ENCODE measurements at places on chromosomes 13 and 19.
A peak's percentile ranks its signal among the peaks of the same experiment; 100 is the strongest.

DNA sequence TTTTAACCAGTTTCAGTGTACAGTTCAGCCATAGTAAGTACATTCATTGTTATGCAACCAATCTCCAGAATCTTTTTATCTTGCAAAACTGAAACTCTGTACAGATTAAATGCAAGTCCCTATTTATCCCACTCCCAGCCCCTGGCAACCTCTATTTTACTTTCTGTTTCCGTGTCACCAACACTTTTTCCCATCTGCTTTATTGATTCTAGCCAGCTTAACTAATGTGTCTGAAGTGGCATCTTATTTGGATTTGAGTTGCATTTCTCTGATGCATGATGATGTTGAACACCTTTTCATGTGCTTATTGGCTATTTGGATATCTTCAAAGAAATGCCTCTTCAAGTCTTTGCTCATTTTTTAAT, 18.9 kb downstream of the SPATA13 start:
- peak; percentile 22 for DNase-seq

DNA sequence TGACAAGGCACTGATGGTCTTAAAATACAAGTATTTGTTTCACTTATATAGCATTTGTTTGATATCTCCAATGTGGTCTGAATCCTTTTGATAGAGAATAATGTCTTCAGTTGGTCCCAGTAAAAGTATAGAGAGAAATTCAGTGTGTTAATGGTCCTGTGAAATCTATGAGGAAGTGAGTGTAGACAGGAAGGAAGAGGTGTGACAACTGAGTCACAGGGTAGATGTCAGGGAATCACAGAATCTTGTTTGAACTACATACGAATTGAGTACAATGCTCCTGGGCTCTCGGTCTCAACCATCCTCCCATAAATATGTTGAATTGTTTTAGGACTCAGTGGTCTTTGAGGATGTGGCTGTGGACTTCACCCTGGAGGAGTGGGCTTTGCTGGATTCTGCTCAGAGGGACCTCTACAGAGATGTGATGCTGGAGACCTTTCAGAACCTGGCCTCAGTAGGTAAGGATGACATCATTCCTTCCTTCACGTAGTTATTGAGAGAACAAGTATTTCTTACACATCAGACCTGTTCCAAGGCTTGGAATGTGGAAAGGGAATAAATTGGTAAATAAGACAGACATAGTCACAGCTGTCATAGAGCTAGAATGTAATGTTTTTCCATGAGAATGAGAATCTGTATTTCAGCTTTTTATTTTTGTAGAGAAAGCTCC, 9.1 kb downstream of the ZNF555 start:
- no peak for DNase-seq

GRCh38 chr13:94063096-94063495, 416.4 kb downstream of the DCT start:
- no peak for DNase-seq

- DNase-seq = no peak
These were observed 96.3 kb upstream of the GPR183 start for GRCh38 chr13:99403458-99403971.

DNA sequence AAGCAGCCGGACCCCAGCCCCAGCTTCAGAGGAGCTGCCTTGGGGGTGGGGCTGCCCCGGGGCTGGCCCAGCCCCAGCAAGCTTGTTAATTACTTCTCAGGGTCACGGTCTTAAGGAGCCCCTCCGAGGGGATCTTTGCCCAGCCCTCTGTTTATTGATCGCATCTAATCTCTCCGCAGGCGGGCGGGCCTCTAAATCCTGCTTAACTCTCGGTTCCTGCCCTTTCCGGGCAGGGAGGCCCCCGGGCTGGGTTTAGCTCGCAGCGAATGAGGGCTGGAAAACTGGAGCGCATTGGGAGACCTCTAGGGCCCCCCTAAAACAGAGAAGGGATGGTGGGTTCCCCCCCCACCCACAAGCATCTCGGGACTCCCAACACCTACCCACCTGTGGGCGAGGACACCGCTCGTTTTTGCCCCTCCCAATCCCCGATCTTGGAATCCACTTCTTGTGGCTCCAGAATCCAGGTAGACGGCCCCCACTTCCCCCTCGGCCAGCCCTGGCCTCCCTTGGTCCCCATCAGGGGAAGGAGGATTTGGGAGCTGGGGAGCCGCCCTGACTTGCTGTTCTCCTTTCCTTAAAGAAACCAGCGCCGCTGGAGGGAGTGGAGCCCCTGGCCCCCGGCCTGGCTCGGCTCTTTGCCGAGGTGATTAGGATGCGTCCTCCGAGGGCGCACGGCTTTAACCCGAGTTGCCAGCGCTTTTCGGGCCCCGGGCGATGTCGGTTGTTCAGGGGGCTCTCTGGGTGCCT, 59.5 kb upstream of the ADGRL1 start:
- no peak for DNase-seq

GRCh38 chr13:94896238-94896637, 183.9 kb upstream of the SOX21 start:
- DNase-seq = no peak

DNA sequence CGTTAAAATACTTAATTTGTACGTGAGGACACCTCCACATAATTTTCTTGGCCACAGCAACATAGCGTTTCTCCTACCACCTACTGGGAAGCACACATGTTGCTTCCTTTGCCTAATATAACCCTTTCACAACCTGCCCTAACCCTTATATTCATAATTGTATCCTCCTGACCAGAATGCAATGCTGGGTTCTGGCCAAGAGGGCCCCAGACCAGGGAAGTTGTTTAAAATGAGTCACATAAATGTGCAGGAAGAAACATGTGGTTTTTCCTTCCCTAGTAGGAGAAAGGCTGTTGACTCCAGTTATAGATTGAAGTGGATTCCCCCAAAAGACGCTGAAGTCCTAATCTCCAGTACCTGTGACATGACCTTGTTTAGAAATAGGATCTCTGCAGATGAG, 187.3 kb downstream of the NUFIP1 start:
- no peak for DNase-seq

DNA sequence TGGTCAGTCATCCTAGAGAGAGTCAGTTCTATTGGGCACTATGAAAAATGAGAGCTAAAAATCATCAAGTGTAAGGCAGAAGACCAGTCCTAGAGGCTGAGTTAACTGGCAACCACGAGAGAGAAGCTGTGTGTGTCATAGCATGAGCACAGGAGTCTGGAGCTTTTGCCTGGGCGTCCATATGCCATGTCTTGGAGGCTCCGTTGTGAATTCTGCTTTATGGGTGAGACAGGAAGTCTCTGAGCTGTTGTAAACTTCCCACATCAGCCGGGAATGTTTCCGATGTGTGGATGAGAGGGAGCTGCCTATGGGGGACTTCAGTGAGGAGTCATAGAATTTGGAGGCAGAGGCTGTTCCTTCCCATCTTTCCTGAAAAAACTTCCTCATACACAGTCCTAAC, 120.0 kb downstream of the ITGBL1 start:
- DNase-seq = no peak

GRCh38 chr13:93824286-93824685, 597.7 kb downstream of the GPC6 start:
- DNase-seq = no peak

DNA sequence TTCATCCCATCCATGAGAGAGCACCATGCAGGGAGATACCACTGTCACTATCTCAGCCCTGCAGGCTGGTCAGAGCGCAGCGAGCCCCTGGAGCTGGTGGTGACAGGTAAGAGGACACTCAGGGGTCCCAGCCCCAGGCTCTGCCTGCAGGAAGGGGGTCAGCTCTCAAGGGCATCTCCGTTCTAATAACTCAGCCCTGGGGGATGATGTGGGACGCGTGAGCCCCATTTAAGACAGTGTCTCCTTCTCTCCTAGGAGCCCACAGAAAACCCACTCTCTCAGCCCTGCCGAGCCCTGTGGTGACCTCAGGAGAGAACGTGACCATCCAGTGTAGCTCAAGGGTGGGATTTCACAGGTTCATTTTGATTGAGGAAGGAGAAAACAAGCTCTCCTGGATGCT, 15.5 kb upstream of the KIR3DL3 start:
- DNase-seq = no peak

GRCh38 chr13:53098455-53098854, 69.8 kb downstream of the OLFM4 start:
- no peak for DNase-seq

- DNase-seq = no peak
These were observed 71.3 kb downstream of the KLF12 start for GRCh38 chr13:74062933-74063332.

DNA sequence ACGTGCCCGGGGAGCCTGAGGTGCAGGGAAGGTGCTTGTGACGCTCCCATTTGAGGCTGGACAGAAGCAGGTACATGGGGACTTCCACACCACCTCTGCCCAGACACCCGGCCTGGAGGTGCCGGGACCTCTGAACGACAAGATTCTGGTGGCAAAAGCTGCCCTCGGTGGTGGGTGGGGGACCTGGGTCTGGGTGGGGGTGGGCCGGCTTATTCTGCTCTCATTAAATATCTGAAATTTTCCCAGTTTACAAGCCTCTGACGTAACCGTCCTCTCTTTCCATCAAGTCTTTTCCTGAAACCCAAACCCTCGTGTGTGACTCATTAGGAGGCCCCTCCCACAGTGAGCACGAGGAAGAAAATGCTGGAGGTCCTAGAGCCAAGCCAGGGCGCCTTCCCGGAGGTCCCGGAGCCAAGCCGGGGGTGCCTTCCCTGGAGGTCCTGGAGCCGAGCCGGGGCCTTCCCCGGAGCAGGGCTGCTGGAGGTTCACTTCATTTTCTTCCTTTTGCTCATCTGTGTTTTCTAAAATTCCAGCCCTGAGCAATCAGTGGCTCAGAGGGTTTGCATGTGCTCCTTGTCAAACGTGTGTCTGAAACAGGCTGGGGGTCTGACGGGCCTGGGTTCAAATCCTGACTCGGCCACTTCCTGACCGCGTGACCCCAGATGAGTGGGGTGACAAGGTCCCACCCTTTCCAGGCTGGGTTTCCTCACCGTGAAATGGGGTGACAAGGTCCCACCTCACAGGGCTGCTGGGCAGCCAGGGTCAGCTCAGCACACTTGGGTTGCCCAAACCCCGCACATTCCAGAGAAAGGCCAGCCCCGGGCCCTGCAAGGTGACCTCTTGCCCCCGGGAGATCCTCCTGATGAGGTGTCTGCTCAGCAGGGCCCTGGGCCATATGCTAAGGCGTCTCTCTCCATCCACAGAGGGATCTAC, 10.0 kb downstream of the CFD start:
- no peak for DNase-seq

DNA sequence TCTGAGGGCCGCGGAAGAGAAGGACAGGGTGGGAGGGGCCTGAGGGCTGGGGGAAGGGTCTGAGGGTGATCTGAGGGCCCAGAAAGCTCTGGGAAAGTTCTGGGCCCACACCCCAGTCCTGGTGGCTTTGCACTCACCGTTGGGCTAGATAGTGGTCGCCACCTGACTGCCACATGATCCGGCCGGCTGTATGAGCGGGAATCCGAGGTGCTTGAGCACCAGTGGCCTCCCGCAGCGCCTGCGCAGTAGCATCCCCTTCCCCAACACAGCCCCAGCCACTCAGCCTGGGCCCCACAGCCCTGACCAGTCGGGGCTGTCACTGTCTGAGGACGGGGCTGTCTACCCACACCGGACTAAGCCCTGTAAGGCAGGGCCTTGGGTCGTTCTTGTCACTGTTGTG, 15.0 kb downstream of the PRODH2 start:
- DNase-seq = no peak

GRCh38 chr19:7461841-7462629, 26.8 kb downstream of the PEX11G start:
- no peak for DNase-seq

GRCh38 chr13:97339019-97339987, 94.7 kb upstream of the RAP2A start:
- DNase-seq = no peak

GRCh38 chr13:47463726-47464125, 537.3 kb downstream of the SUCLA2 start:
- no peak for DNase-seq

GRCh38 chr19:12092065-12092867, 27.7 kb downstream of the ZNF844 start:
- no peak for DNase-seq

- no peak for DNase-seq
These were observed 67.9 kb downstream of the PCCA start for GRCh38 chr13:100156788-100157187.

DNA sequence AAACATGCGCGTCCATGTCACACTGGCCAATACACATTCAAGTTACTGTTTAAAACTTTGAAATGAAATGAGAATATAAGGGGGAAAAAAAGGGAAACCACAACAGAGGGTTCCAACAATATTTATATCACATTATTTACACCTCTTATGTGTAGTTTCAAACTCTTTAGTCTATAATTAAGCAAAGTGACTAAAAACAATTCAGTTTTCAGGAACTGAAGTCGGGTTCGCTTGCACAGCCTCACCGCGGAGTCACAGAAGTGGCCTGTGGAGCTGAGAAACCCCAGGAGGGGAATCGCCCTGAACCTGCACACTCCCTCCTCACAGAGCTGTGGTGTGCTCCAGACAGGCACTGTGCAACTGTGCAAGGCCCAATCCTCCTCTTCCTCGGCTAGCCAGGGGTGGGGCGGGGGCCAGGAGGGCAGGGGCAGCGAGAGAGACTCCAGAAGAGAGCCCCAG, 75.9 kb downstream of the STK24 start:
- DNase-seq = no peak

- DNase-seq = no peak
These were observed 324.0 kb upstream of the SPRY2 start for GRCh38 chr13:80664950-80665349.

DNA sequence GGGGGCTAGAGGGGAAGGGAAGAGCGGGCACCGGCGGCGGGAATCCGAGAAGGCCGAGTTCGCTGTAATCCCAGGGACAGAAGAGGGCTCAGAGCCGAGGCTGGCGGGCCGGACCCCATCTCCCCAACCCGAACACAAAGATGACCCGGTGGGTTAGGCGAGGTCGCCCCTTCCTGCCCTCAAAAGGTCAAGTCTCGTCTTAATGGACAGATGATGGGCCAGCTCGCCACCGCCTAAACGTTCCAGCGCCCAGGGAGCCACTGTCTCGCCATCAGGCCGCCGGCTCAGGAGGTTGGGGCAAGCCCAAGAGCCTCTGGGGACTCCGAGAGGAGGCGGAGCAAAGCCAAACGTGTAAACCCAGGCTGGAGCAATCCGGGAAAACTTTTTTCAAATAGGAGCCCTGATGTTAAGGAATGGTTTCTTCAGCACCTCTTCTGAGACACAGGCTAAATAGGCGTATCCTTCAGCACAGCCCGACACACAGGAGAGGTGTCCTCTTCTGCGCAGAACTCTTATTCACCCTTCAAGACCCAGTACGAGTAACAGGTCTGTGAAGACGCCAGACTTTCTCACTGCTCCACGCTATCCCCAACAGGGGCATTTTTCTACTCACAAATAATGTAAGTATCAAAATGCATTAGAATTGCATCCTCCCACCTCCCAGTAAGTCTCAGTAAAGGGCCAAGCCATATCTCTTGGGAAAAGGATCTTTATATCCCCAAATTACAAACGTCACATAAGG, 6.3 kb upstream of the POU4F1 start:
- no peak for DNase-seq

GRCh38 chr13:40152922-40153321, 497.5 kb downstream of the COG6 start:
- no peak for DNase-seq

- DNase-seq = no peak
These were observed 1.1 kb downstream of the INSR start for GRCh38 chr19:7292950-7293761.

DNA sequence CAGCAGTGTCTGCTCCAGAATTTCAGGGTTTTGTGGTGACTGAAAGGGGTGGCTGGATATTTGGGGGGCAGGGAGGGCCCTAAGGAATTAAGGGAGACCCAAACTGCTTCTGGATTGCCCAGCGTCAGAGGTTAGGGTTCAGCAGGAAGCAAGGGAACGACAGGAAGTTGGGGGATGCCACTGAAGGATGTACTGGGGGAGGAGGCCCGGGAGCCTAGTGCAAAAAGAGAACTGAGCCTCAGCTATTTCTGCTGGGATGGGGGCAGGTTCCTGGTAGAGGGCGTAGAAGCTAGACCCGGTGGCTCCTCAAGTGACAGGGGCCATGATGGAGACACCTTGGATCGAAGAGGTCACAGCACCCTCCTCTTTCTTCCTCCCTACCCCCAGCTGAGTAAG, 1.1 kb downstream of the CYP2S1 start:
- DNase-seq = no peak
